ENCODE measurements at places on chromosomes 11 and 22.

DNA sequence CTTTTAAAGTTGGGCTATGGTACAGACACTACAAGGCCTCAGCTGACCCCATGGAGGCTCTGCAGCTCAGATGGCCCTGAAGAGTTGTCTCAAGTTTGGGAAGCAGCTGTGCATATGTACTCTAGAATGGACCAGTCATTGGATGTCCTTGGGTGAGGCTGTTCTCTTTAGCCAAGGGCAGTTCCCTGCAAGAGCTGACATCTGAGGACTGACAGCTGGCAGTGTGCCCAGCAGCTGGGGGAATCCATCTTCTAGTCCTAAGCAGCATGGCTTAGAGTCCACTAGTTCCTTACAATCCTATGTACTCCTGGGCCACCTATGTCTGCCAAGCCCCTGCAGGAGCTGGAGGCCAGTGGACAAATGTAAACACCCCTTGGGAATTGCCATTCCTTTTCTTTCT, 76.5 kb downstream of the C11orf91 start:
- no peak for DNase-seq

DNA sequence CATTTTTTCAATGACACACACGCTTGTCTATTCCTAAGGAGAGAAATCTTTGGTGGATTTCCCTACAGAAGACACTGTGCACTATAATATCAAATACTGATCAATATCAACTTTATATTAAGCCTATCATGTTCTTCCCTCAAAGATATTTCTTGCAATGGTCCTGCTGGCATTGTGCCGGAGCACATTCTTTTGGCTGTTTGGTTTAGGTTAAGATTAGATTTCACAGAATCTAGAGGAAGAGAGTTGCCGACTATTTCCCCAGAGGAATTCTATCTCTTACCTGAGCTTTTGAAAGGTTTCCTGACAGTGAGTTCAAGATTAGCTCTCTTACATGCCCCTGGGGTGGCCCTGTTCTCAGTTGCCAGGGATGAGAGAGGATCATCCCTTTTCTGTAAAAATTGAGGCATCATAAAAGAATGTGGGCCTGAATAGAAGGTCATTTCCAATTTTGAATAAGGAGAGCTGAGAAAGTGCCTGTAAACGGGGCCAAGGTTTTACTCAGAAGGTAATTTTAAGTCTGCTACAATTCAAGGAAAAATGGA, 180.6 kb upstream of the ARHGAP20 start:
- no peak for DNase-seq

GRCh38 chr22:37655252-37655563, 3.3 kb upstream of the PDXP start:
- DNase-seq, result no peak

DNA sequence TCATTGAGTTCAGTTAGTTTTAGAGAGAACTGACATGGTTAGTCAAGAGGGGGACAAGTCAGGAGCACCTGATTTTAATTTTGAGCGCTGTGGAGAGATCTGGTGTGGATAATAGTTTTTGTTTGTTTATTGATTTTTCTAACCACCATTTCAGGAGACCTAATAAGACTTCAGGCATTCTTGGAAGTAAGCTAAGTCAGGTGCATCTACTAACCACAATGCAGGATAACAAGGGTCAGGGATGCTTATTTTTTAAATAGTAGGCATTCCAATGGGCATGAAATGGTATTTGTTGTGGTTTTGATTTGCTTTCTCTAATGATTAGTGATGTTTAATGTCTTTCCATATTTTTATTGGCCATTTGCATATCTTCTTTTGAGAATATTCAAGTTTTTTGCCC, 212.1 kb downstream of the NAV2 start:
- no peak for DNase-seq

GRCh38 chr11:126663749-126664592, 308.5 kb downstream of the ST3GAL4 start:
- DNase-seq, result no peak

DNA sequence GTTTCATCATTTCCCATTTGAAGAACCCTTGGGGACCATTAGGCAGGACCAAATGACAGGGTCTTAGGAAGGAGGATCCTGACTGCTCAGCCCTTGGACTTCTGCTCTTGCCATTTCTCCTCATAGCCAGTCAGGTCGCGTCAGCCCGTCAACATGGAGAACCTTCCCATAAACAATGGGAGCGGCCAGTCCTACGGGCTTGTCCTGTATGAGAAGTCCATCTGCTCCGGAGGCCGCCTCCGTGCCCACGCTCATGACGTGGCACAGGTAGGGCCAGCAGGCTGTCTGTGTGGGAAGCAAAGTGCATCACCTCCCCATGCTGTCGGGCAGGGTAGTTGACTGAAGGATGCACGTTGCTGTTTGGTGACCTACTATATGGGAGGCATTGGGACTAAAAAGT, 19.6 kb upstream of the GLB1L2 start:
- no peak for DNase-seq

DNA sequence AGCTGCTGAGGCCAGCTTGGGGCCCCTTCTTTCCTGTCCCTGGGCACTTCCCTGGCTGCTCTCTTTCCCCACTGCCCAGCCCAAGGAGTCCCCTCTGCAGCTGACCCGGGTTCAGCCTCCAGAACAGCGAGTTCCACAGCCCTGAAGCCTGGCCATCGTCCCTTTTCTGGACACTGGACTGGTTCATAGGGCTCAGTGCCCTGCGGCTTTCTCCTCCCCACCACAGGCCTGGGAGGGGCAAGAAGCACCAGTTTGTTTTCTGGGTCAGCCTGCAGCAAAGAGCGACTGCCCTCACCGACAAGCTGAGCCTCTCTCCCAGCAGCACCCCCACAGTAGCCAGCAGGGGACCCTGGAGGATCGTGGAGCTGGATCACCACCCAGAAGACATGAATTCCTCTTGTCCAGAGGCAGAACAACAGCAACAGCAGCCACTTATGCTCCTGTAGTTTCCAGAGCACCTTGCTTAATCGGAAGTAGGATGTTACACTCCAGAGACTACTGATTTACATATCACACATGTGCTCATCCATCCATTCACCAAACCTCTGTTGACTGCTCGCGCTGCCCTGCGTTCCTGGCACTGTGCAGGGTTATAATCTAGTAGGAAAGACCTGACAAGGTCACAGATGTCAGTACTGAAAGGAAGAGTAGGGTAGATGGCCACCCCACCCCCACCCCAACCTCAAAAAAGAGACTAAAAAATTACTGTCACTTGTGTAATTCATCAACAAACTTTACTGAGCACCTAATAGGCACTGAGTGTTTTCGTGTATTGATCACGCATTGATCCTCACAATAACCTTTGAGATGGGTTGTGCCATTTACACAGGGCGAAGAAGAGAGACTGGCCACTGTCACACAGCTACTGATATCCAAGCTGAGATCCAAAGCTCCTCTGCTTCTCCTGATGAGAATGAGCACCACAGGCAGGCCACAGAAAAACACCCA, 13.0 kb upstream of the CXCR5 start:
- DNase-seq, result no peak

GRCh38 chr11:102289592-102289991, 27.7 kb upstream of the BIRC3 start:
- DNase-seq, result no peak

GRCh38 chr11:65215441-65216076, 33.8 kb downstream of the CAPN1 start:
- DNase-seq, result no peak

All from HCT116 (cell line).